ENCODE measurements at places on chromosomes 4 and X.
A peak's percentile ranks its signal among the peaks of the same experiment; 100 is the strongest.

GRCh38 chr4:7917669-7918068, 22.0 kb downstream of the AFAP1 start:
- no peak for DNase-seq

- DNase-seq: no peak
These were observed 48.9 kb downstream of the MND1 start for GRCh38 chr4:153393397-153393796.

- DNase-seq: no peak
These were observed 48.8 kb downstream of the ZNF732 start for GRCh38 chr4:256492-256891.

DNA sequence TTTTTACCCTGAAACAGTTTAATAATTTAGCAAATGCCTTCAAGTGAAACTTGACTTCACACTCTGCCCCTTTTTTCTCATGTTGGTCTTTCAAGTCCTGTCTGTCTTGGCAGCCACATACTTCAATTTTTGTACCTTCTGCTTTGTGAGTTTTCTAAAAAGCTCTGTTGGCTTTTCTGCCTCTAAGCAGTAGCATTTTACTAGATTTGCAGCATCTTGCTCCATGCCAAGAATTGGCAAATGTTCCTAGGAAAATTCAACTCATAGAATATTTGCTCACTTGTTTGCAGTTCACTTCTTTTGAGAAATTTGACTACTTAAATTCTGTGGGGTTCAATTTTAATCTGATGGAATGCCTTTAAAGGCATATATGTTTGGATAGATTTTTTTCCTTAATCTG, 59.2 kb downstream of the FAM47A start:
- DNase-seq: no peak

GRCh38 chr4:3388471-3389232, 53.1 kb upstream of the HGFAC start:
- DNase-seq: no peak

DNA sequence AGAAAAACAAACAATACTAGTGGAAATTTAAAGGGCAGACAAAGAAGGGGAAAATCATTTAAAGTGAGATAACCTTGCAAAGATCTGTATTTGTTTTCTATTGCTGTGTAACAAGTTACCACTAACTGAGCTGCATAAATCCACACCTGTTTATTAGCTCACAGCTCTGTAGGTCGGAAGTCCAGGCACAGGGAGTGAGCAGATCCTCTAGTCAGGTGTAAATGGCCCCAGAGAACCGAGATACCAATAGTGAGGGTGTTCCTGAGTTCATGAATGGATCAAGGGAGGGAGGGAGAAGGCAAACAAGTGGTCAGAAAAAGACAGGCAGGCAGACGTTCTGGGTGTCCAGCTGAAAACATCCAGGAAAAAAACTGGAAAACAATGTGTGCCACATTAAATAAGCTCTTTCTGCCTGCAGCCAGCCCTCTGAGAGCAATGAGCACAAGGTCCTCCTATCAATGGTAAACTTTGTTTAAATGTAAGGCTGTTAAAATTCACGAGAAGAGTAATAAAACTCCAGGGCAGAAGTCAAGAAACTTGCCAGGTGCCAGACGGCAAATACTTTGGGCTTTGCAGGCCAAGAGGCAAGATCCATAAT, 25.0 kb downstream of the ADGRA3 start:
- DNase-seq: no peak

GRCh38 chr4:33078145-33078544, 2358.0 kb downstream of the PCDH7 start:
- DNase-seq: no peak

- no peak for DNase-seq
These were observed 91.2 kb downstream of the FAM53A start for GRCh38 chr4:1592709-1593417.

- DNase-seq: no peak
These were observed 41.0 kb downstream of the LDB2 start for GRCh38 chr4:16857425-16857824.

DNA sequence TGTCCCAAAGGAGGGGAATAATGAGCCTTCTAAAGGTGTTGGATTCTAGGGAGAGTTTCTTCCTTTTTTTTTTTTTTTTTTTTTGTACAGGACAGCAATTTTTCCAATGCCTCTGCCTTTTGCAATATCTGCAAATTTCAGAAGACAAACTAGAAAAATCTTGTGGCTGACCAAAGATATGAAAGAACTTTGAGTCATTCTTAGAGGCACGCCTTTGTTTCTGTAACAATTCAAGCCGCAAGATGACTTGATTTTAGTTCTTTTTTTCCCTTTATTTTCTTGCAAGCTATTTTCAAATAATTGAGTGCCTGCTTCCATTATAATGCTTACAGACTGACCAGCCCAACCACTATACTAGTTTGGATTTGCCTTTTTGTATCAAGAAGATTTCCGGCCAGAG, 47.6 kb upstream of the UXT start:
- no peak for DNase-seq

DNA sequence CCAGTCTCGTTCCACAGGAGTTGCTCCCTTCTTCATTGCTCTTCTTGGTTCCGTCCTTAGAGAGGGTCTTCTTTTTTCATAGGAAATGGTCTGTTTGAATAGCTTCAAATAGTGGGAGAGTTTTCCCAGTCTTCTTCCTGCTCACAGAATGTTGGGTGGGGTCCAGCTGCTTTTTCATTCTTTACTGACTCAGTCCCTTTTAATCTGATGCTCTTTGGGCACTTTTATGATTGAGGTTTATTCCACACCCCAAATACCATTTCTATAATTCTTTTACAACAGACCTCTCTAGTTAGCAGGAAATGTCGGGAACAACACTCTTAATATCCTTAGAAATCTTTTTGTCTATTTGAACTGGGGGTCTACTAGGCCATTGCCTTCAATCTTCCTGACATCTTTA, 239.5 kb downstream of the PRDM5 start:
- no peak for DNase-seq

GRCh38 chrX:11750046-11750445, 8.0 kb upstream of the MSL3 start:
- no peak for DNase-seq

- no peak for DNase-seq
These were observed 166.8 kb downstream of the UNC5C start for GRCh38 chr4:95381843-95382580.

- DNase-seq: no peak
These were observed 166.4 kb downstream of the TRIML1 start for GRCh38 chr4:188305690-188306089.

DNA sequence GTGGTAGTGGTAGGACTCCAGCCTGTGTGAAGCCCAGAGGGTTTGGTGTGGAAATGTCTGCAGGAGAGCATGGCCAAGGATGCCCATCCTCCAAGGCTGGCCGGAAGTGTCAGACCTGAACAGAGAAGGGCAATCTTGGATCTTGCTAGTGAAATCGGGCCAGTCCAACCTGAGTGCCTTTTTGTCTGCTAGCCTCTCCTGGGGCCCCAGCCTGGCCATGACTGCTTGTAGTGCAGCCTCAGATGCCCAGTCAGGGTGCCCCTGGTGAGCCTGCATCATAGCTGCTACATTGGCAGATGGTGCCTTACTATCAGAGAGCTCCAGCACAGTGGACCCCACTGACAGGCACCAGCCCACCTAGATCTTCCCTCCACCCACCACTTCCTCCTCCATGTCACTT, 99.3 kb upstream of the PCDH18 start:
- DNase-seq: no peak

DNA sequence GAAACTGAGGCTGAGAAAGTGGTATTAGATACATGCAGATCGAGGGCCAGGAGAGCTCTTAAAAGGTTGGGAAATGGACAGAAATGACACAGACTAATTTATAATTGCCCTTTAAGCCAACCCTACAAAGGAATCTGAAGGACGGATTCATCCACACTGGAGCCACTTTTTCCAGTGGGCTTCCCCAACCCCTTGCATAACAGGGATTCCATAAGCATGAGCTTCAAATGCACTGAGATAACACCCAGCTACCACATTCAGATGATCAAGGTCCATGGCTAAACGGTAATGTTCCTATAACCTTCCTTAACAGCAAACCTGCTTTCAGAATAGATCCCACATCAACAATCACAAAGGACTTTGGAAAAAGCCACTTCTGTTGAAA, 34.2 kb downstream of the PLAC1 start:
- DNase-seq: no peak

GRCh38 chrX:154486052-154486395, 391 bp downstream of the UBL4A start:
- DNase-seq: no peak

GRCh38 chrX:49912086-49912485, 10.3 kb upstream of the CLCN5 start:
- no peak for DNase-seq

DNA sequence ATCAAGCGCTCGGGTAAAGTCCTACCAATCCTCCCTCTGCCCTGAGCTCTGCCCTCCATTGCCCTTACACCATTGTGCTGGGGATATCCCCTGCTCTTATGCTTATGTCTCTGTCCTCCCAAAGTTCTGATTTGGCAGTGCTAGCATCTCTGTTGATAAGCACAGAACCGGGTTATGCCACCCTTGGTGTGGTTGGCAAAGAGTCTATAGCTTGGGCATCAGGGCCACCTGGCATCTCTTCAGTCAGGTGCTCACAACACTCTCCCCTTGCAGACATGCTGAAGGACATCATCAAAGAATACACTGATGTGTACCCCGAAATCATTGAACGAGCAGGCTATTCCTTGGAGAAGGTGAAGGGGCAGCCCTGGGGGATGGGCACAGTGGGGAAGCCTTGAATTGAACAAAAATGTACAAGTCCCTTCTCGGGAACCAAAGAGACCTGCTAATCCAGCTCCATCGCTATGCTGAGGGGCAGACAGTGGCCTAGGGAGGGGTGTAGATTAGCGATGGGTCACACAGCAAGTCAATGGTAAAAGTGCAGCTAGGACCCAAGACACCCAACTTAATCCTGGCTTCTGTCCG, 3.8 kb downstream of the MAGED2 start:
- DNase-seq: no peak

DNA sequence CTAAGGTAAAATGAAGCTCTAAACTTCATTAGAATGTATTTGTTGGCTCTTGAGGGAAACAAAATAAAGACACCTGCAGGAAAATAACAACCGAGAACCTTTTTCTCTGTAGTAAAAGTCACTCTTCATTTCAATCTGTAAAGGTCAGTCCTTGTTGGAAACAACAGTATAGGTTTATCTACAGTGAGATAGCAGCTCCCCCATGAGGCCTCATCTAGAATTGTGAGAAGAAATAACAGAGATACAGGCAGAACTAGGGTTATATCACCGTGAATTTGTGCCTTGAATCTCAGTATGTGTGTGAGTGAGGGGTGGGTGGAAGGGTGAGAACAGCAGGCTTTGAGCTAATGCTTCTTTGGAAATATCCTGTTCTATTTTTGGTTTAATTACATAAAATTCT, 107.8 kb upstream of the FMR1 start:
- DNase-seq: no peak

GRCh38 chrX:47143894-47144625, 442 bp downstream of the NDUFB11 start:
- no peak for DNase-seq

GRCh38 chr4:112855058-112855457, 194.4 kb upstream of the ANK2 start:
- DNase-seq: no peak

GRCh38 chrX:131747173-131747572, 203.3 kb downstream of the OR13H1 start:
- no peak for DNase-seq

GRCh38 chr4:3416821-3417221, 24.9 kb upstream of the HGFAC start:
- DNase-seq: no peak

- DNase-seq: no peak
These were observed 544.3 kb upstream of the CNKSR2 start for GRCh38 chrX:20829665-20830491.

GRCh38 chr4:30330894-30331652, 389.1 kb upstream of the PCDH7 start:
- DNase-seq: no peak

DNA sequence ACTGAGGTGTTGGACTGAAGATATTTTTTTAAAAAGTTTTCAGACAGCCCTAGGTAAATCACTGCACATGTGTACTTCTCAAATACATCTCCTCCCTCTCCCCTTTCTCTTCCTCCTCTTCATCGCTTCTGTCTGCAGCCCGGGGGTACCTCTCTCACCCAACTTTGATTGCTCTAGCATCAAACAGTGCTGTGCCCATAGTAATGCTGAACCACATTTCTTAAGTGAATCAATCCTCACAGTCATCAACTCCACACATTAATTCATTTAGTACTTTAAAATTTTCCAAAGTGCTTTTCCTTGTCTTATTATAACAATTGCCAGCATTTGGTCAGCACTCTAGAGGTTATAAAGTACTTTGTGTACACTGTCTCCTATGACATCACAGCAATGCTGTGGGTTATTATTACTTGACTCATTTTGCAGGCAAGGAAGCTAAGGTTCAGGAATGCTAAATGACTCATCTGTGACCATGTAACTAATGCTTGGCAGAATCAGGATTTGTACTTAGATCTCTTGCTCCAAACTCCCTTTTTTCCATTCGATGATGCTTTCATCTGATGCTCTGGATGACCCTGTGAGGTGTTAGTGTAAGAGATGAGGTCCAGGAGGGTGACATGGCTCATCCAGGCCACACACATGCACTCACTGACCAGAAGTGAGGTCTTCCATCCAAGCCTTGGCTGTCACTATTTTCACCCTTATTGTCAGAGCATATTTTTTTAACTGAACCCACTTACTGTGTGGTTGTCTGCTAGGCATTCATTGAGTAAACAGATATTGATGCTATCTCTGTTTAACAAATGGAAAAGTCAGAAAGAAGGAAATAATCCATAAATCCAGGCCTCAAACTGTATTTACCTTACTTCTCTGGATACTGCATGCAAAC, 58.8 kb downstream of the RHOH start:
- DNase-seq: peak; percentile 97

- no peak for DNase-seq
These were observed 16.6 kb downstream of the DKC1 start for GRCh38 chrX:154779261-154779660.

DNA sequence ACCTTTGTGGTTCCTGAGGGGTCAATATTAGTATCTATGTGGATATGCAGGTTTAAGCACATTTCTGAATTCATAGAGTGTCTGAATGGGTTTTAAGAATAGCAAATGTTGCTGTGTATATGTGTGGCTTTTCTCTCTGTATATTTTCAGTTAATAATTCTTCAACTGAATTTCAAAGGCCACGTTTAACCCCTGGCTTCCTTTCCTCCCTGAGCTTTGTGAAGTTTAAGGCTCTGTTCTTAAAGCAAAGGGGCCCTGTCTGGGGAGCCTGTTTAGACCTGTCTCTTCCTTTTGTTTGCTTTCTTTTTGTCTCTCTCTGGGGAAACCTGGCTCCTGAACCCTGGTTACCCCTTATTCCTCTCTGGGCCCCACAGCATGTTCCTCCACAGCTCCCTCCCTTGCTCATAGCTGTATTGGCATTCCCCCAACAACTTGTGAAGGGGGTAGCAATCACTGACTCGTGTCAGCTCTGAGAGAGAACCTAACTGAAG, 139.1 kb downstream of the COL4A6 start:
- DNase-seq: no peak

All from HCT116 (cell line).